ENCODE measurements at places on chromosomes 6 and 20.

DNA sequence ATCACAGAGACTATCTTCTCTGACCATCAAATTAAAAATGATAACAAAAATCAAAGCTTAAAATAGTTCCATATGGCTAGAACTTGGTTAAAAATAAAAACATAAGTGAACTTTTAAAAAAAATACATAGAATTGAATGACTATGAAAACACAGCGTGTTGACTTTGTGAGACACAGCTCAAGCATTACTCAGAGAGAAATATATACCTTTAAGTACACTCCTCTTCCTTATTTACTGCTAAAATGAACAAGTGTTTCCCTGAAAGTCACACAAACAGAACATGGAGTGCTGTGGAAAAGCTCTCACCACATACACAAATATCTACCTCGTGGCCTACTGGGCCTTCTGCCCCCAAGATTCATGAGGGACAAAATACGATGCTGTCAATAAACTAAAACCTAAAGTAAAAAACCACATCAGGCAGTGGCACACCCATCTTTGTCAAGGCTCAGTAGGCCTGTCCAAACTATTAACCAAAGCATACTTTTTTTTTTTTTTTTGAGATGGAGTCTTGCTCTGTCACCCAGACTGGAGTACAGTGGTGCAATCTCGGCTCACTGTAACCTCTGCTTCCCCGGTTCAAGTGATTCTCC is 7.5 kb downstream of the FAXC start:
- no peak for DNase-seq

GRCh38 chr20:24392612-24393011 is 76.8 kb upstream of the SYNDIG1 start:
- no peak for DNase-seq

GRCh38 chr6:13807696-13808095 is 6.7 kb downstream of the MCUR1 start:
- peak; percentile 47 for DNase-seq

DNA sequence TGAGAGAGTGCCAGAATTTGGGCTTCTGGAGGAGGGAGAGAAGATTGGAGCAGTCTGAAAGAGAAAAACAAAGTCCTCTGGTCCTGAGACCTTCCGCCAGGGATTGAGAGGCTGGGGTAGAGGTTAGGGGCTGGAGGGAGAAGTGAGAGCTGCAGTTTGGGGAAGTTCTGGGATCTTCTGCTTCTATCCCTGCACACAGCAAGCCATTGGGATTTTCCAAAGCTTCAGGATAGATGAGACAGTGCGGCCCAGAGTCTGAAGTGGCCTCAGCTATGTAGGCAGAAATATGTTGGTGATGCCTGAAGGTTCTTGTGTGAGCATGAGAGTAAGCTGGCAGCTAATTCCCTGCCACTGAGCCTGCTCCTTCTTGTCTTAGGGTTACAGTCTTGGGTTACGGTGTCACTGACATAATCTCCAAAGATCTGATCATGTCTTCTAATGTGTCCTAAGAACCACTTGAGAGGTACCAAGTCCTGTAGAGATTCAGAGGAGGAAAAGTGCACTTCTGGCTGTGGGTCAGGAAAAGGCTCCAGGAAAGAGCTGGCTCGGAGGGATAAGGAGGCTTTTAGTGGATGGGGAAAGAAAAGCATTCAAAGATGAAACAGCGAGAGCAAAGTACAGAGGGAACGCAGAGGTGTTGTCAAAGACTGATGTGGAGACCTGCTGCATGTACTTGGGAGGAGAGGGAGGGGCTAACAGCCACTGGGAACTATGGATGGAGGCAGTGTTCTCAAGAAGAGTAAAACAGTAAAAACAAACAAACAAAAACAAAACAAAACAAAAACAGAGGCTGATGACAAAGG is 131.1 kb upstream of the MYLIP start:
- DNase-seq, result no peak

DNA sequence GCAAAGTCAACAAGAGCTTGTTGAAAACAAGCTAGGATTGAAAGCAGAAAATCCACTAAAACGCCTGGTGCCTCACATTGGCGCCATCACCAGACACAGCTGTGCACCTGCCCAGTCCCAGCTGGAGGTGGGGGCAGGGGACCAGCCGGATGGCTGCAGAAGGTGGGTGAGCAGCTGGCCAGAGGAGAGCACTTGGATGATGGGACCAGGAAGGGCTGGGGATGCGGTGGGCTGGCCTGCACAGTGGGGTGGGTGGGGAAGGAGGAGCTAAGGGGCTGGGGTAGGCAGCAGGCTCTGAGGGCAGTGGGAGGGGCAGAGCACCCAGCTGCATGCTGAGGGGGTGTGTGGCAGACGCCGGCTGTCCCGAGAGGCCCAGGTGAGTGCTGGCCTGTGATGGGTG is 7.1 kb downstream of the CABLES2 start:
- no peak for DNase-seq

DNA sequence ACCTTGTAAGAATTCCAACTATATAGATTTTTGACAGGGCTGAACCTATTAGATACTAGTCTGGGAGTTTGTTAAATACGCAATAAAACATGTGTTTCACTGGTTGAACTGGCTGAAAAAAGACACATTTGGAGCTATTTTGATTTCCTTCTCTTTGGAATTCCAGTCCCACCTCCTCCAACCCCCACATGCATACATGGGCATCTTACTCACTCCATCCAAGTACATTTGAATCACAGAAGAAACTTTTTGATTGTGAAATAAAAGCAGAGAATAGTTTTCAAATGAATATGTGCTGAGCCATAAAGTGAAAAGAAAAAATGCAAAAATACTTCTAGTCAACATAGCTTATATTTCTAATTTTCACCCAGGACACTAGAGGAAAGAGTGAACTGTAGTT is 33.9 kb upstream of the STXBP5 start:
- DNase-seq, result peak; percentile 75
